Activated T-cell treated with anti-CD3 and anti-CD28 coated beads for 4 hours (primary cell): ENCODE measurements at places on chromosomes 2 and 18.

GRCh38 chr2:159144776-159145614, 141.5 kb downstream of the WDSUB1 start:
- no peak for DNase-seq

GRCh38 chr2:156565066-156565710, 129.0 kb downstream of the GPD2 start:
- DNase-seq = no peak

- no peak for DNase-seq
Measured at GRCh38 chr2:218290316-218291261, 1.7 kb downstream of the TMBIM1 start.

- no peak for DNase-seq
Measured at GRCh38 chr2:56754066-56754615, 570.4 kb downstream of the CCDC85A start.

DNA sequence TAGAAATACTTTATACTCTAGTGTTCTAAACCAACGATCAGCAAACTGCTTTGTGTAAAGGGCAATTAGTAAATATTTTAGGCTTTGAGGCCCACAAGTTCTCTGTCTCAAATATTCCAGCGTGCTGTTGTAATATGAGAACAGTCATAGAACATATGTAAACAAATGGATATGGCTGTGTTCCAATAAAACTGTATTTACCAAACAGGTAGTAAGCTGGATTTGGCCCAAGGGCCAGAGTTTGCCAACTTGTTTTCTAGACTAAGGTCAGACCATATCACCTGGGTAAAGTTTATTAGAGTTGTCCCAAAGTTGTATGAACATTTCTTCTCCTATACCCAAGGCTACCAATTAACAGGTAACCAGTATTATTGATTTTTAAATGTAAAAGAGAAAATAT, 303.2 kb upstream of the MC4R start:
- DNase-seq = no peak

DNA sequence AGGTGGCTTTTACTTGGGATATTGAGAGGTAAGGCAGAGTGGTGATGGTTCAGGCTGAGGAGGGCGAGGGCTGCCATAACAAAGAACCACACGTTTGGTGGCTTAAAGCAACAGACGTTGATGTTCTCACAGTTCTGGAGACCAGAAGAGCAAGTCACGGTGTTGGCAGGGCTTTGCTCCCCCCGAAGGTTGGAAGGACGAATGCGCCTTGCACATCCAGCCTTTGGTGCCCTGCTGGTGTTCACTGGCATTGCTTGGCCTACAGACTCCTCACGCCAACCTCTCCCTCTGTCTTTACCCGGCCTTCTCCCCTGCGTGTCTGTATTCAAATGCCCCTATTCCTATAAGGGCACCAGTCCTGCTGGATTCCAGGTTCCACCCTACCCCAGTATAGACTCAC, 125.4 kb downstream of the TPO start:
- no peak for DNase-seq

DNA sequence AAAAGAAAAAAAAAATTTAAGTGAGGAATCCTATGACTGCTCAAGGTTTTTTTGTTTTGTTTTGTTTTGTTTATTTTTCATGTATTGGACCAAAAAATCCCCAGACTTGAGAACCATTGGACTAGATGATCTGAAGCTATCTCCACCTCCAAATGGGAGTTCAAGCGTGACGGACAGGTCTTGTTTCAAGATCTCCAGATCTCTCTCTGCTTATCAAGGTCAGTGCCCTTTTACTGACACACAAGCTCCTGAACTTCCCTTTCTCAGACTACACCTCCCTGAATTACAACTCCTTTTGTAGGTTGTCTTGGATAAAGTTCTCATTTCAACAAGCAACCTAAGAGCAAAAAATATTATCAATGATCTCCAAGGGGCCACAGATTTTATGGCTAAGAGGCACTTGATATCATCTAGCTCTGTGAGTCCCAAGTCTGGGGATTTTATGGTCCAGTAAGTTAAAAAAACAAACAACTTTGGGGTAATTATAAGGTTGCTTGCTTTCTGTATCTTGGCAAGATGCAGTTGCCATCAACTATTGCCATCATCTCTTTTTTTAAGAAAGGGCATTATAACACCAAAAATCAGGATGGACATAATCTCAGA, 396.0 kb upstream of the ATP5MC3 start:
- no peak for DNase-seq

GRCh38 chr18:78526275-78526674, 453.3 kb upstream of the SALL3 start:
- DNase-seq = no peak

DNA sequence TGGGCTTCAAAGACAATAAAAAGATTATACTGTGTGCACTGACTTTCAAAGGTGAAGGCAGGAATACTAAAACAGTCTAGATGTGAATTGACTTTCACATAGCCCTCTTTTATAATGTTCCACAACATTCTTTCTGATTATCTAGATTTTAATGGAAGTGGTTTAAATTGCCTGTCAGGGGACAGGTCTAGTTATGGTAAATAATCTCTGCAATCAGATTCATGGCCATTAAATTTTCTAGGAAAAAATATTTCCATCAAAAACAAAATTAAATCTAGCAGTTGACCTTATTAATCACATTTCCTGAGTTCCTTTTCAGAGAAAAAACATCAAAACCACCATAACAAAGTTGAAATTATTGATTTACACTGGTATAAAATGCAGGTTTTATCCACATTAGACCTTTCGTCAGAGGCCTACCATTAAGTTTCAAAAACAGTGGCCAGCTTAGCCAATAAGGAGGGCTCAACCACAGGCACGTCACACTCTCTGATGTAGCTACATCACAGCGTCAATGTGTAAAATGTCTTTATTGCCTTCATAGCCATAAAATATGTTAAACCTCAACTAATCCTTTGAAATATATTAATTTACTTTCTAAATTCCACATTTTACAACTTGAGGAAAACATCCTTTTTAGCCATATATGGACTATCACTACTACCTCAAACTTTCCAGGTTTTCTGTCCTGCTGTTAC, 79.4 kb downstream of the NOL10 start:
- DNase-seq = no peak

- no peak for DNase-seq
Measured at GRCh38 chr2:111972955-111973565, 74.7 kb downstream of the MERTK start.

DNA sequence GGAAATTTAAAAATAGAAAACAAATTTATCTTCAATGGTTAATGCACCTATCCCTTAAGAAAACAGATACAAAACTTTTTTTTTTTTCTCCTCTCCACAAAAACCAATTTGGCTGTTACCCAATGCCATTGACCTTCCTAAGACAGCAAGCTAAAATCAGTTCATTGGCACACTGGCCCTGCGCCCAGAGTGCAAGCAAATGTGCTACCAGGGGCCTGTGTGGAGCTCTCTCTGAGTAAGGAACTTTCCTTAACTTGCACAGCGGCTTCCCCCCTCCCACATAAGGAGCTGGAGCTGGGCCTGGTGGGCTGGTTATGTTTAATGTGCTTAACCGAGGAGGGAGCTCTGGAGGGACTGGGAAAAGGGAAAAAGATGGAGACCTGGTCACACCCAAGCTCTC, 17.6 kb upstream of the POU3F3 start:
- no peak for DNase-seq

DNA sequence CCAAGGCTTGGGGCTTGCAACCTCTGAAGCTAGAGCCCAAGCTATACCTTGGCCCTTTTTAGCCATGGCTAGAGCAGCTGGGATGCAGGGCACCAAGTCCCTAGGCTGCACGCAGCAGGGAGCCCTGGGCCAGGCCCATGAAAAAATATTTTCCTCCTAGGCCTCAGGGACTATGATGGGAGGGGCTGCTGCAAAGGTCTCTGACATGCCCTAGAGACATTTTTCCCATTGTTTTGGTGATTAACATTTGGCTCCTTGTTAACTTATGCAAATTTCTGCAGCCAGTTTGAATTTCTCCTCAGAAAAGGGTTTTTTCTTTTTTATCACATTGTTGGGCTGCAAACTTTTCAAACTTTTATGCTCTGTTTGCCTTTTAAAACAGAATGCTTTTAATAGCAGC, 56.9 kb upstream of the LHCGR start:
- no peak for DNase-seq

GRCh38 chr2:224174521-224174920, 135.4 kb upstream of the SERPINE2 start:
- no peak for DNase-seq

GRCh38 chr2:74744731-74745515, 89.0 kb upstream of the HK2 start:
- no peak for DNase-seq

DNA sequence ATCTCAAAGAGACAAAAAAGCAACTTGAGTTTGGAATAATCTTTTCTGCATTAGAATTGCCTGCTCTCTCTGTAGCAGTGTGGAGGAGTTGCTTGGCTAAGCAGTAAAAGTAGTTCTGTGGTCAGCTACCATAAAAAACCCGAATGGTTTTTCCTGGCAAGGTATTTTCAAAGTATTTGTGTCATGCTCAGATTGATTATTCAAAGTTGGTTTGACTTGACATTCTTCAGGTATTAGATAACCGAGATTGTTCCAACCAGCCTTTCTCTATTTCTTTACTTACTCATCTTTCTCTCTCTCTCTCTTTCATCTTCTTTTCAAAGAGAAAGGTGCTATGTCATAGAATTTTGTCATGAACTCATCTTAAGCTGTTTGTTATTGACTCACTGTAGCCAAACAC, 404.9 kb downstream of the CPS1 start:
- DNase-seq = no peak

GRCh38 chr18:33282142-33282541, 158.4 kb downstream of the CCDC178 start:
- no peak for DNase-seq

- DNase-seq = no peak
Measured at GRCh38 chr18:68103561-68103960, 587.0 kb upstream of the DSEL start.

DNA sequence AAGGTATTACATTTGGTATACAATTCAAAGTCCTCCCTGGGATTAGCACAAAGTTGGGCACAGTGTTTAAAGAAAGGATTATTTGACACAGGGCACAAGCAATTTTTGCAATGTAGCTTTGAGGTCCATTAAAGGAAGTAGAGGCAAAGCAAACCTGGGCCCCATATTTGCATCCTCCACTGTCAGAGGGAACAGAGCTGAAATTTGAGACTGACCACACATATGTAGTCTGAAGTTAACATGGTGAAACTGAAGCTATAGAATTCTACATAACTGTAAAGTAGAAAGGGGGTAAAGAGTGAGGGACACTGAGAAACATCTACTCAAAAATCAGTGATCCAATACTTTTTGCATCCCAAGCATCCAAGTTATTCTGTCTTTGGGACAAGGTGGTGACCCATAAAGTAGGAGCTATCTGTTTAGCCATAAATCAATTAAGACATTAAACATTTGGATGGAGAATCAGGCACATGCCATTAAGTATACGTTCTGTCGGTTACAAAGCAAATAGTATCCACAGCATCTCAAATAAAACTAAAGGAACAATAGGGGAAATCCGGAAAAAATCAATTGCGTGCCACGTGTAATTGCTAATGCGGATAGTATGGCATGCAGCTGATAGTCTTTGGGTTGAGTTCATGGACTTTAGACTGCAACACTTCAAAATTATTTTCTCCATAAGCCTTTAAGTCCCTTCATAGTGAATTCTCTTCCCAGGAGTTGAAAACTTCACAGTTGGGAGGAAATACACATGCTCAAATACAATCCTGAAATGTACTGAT, 72.6 kb downstream of the PLEKHM3 start:
- no peak for DNase-seq

DNA sequence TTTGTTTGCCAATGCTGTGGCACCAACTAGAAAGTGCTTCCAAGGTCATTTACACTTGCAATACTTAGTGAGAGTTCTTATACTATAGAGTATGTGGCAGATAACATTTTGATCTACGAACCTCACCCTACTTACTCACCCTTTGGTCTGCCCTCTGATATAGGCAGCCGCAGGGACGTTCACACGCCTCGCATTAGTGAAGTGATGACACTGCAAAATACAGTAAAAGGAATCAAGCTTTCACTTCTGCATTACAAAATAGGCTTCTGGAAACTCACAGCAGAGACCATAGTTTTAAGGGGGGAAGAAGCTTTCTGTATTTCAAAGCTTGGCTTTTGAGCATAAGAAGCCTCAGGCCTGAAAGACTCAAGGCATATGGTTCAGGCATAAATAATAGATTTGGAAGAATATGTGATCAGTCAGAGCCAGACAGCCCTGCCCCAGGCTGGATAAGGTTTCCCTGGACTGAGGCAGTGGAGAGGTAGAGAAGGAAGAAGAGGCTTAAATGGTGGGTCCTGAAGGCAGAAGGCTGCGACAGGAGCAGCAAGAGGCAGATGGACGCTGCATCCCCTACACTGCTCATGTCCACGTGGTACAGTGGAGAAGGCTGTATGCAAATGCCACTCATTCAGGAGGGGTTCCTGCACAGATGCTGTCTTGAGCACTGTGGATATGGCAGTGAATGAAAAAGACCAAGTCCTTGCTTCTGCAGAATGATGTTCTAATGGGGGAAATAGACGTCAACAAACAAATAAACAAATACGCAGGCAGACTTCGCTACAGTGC, 63.1 kb downstream of the FECH start:
- DNase-seq = no peak

DNA sequence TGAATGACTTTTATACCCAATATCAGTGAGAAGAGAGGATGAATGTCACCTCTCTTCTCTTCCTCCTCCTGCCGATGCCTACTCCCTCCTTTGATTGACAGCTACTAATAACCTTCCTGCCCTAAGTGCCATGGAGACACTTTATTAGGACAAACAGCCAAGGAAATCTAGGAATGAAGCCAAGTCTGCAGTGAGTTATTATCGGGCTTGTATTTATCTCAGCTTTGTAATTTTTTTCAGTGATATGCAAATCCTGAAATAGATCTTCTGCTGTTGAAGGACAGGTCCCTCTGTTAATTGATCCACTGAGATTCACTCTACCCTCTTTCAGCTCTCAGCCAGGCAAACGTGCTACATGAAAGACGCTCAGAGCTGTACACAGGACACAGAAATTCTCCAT, 686.7 kb downstream of the TMEM182 start:
- no peak for DNase-seq

- no peak for DNase-seq
Measured at GRCh38 chr2:165927353-165927752, 26.2 kb downstream of the TTC21B start.

GRCh38 chr2:70442301-70443077, 111.1 kb downstream of the TGFA start:
- DNase-seq = no peak

- DNase-seq = no peak
Measured at GRCh38 chr18:76564117-76564516, 69.1 kb upstream of the ZNF516 start.

- no peak for DNase-seq
Measured at GRCh38 chr2:146818122-146818521, 1026.7 kb upstream of the ACVR2A start.

GRCh38 chr18:49249521-49249920, 210.9 kb downstream of the DYM start:
- no peak for DNase-seq

- peak; percentile 44 for DNase-seq
Measured at GRCh38 chr2:196234672-196235071, 63.3 kb upstream of the STK17B start.

- DNase-seq = no peak
Measured at GRCh38 chr2:238055841-238056240, 5.0 kb upstream of the SCLY start.
